ENCODE measurements at places on chromosomes 16 and 17.

- DNase-seq = no peak
These were observed 9.1 kb downstream of the ZSCAN10 start for GRCh38 chr16:3089717-3090592.

DNA sequence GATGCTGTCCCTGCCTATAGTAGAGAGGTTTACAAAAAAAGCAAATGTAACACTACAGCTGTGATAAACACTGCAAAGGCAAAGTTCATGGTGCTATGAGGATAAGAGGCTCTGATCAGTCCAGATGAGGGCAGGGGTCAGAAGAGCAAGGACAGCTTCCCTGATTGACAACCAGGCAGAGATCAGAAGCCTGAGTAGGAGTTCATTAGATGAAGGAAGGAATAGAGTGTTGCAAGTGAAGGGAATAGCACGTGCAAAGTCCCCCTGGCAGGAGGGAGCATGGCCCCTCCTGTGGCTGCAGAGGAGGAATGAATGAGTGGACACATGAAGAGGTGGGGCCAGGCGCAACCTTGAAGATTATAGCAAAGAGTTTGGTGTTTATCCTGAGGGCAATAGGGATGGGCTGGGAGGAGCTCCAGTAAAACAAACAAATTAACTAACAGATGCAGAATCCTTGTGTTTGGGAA, 208.4 kb upstream of the IRX5 start:
- DNase-seq = no peak

- DNase-seq = no peak
These were observed 24.6 kb upstream of the FMNL1 start for GRCh38 chr17:45197108-45197507.

DNA sequence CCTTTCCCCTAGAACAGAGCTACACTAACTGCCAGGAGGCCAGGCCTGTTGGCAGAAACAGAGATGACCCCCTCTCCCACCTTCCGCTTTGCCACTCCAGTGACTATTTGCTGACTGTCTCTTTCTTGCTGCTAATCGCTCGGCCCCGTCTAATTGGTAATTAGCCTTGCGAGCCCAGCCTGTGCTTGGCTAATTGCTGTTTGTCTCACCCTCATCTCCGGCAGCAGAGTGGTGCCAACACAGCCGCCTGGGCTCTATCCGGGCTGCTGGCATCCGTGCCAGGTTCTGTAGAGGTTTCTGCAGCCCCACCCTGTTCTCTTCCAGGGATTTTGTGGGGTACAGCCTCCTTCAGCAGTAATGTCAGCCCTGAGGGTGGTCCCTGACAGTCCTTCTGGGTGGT, 27.4 kb upstream of the PHB1 start:
- DNase-seq = no peak

DNA sequence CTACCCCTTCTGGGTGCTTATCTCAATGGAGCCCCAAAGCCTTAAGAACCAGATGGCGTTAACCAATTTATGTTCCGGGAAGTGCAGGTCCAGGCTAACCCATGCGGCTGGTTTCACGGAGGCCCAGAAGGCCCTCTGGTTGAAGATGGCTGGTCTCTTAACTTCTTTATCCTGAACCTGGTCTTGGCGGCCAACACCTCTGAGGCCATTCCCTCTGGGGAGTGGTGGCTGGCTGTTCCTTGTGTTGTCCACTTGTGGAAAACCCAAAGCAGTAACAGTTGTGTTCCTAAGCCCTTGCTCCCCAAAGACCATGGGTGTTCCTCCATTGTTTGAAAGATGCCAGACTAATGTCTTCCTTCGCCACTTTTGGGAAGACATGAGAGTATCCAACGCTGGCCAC, 1.5 kb downstream of the CDYL2 start:
- no peak for DNase-seq

- no peak for DNase-seq
These were observed 45.6 kb upstream of the CLEC18B start for GRCh38 chr16:74466872-74467271.

DNA sequence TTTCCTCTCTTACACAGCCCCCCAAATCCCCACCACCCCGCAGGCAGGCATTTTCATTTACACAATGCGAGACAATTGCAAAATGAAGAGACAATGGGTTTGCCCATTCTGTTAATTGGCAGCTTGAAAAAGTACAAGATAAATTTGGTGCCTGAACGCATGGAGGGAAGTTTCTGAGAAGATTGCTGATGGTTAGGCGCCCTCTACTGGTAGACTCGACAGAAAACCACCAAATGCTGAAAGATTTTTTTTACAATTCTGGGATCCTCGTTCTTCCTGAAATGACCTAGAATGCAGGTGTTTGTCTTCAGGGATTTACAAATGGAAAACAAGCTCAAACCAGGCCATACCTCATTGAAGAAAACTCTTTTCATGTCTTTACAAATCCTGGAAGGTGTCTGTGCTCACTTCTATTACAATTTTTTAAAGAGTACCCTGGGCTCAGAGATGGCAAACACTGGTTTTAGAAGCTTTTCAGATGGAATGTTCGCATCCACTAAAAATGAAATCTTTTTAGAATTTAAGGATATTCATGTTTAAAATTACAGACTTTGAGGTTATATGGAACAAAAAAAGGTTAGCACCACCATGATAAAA, 338.5 kb downstream of the PMP22 start:
- peak; percentile 55 for DNase-seq

GRCh38 chr17:41010441-41010840, 1.5 kb upstream of the KRTAP3-1 start:
- no peak for DNase-seq

- no peak for DNase-seq
These were observed 424 bp downstream of the YBX2 start for GRCh38 chr17:7293816-7294613.

GRCh38 chr17:51505450-51505849, 245.1 kb downstream of the UTP18 start:
- no peak for DNase-seq

GRCh38 chr16:55853114-55853513, 20.2 kb upstream of the CES1 start:
- DNase-seq = peak; percentile 19

DNA sequence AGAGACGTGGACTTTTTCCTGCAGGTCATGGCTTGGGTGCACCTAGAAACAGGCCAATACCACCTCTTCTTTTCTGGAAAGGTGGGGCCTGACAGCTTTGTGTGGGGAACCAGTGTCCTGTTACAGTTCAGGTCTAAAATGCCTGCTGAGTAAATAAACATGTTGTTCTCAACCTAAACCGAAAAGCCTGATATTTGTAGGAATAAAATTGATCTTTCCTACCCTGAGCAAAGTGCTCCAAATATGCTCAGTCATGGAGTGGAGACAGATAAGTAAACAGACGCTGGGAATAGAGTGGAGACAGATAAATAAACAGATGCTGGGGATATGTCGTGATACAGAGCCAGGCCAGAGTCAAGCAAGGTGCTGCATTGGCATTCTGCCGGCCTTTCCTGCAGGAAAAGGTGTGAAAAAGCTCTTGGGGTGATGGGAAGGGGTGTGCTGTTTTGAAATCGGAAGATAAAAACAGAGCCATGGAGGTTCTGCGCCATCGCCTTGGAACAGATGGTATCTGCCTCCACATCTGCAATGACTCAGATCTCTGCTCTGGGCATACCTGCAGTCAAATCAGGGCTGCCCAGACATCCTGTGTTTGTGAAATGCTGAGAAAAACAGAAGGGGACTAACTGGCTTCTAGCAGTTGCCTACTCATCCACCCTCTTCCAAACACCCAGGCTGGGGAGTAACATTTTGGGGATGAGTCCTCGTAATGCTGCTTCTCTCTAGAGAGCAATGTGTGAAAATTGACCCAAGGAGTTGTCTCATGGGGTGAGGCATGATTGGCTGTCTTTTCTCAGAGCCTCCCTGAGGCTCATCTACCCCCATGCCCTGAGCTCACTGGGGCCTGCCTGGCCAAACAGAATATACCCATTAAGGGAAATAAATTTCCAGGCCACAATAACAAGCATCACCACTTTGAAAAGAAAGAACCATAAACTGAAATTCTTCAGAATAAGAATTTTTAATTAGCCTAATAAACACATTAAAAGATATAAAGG, 16.8 kb upstream of the TRPV2 start:
- no peak for DNase-seq

GRCh38 chr17:13073018-13073417, 55.2 kb upstream of the ELAC2 start:
- DNase-seq = no peak

- DNase-seq = no peak
These were observed 438.8 kb downstream of the PMP22 start for GRCh38 chr17:14826358-14826757.

DNA sequence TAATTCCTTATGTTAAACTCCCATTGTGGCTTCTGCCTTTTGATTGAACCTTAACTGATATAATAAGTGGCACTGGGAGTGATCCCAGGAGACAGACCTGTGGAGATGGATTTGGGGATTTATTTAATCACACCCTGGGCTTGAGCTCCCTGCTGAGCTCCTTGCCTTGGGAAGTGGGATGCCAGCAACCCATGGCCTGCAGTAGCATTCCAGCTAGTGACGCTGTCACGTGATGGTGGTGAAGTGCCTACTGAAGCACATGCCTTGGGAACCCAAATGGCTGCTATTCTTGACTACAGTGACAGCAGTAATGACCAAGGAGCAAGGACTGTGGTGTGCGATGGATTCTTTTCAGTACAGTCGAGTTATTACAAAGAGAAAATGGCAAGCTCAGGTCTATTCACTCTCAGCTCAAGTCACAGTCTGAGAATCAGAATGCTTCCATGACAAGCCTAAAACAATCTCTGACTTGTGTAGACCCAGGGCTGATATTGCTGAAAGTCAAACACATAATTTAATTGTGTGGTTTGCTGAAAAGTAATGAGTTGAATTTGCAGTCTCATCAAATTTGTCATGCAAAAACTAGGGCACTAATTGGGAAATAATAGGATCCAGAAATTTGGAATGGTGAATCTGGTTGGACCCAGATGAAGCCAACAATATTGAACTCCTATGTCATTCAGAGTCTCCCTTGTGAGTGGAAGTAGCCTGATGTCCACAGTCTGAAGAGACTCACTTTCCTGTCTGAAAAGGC, 47.1 kb downstream of the BCL7C start:
- DNase-seq = no peak

DNA sequence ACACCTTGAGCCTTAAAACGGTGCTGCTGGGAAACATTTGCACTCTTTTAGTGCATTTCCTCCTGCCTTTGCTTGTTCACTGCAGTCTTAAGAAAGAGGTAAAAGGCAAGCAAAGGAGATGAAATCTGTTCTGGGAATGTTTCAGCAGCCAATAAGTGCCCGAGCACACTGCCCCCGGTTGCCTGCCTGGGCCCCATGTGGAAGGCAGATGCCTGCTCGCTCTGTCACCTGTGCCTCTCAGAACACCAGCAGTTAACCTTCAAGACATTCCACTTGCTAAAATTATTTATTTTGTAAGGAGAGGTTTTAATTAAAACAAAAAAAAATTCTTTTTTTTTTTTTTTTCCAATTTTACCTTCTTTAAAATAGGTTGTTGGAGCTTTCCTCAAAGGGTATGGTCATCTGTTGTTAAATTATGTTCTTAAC, 4.4 kb downstream of the SOX9 start:
- no peak for DNase-seq

DNA sequence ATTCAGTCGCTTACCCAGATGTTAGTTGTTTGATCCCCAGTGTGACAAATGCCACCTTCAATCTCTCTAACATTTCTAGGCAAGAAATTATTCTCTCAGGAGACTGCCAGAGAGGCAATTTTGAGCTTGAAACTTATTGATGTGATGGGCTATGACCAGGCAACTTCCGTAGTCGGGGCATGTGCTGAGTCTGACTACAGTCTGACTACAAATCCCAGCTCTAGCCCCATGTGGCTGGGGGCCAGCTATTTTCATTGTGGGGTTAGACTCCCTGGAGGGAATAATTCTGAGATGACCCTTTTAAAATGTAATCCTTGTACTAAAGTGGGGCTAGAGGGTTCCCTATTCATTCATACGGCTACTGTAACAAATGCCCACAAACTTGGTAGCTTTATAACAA, 65.9 kb downstream of the RBFOX1 start:
- no peak for DNase-seq

GRCh38 chr16:81928271-81928918, 82.9 kb downstream of the SDR42E1 start:
- no peak for DNase-seq

- DNase-seq = no peak
These were observed 25.9 kb upstream of the NKD1 start for GRCh38 chr16:50522324-50522723.

GRCh38 chr16:57639172-57639887, 10.9 kb downstream of the ADGRG1 start:
- no peak for DNase-seq

GRCh38 chr17:44844390-44844830, 3.3 kb upstream of the HIGD1B start:
- DNase-seq = peak; percentile 26

DNA sequence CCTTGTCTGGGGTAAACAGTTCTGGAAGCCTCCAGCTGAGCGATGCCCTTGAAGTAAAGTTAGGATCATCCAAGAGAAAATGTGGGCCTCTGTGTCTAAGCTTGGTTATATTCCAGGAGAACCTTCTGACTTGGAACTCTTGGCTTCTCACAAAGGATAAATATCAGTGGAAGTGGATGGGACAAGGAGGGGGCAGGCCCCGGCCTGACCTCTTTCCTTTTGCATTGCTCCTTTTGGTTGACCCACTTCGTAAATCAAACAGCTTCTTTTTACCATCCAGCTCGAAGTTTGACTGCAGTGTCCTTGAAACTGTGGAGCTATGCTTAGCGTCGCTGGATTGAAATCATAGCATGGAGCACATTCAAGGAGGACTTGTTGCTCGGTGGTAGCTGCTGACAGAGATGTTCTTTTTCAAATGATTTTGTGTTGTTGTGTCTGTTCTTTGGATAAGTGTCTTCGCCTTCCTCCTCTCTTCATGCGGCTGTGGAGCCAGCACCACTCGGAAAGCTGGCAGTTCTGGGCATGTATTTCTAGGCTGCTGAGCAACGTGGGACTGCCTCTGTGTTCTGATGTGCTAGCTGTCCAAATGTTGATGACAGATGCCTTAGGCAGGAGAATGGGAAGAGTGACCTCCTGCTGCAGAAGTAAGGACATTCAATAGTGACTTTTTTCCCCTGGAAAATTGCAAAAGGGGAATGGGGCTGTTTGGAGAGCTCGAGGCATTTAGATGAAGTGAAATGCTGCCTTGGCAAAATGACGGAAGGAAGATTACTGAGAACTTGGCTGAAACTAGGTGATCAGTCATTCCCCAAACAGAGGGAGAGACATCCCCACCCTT, 4.5 kb downstream of the MINK1 start:
- no peak for DNase-seq

- DNase-seq = no peak
These were observed 80.1 kb downstream of the MGAT5B start for GRCh38 chr17:76948301-76948700.

- DNase-seq = peak; percentile 30
These were observed 302.7 kb upstream of the PMFBP1 start for GRCh38 chr16:72474501-72475123.

- DNase-seq = peak; percentile 23
These were observed 14.1 kb upstream of the UTP6 start for GRCh38 chr17:31915456-31916100.

Data from AG08396 (cell line).